ENCODE measurements at places on chromosomes 2 and 18. TPM values are rescaled to one million over a fixed set of nuclear protein-coding genes. Genes with fewer than 3 reads are reported as not detected.

Gene POTEC
- not detected for total RNA-seq

Gene SLC23A3
- 2.3 TPM for total RNA-seq

Gene IHH
- total RNA-seq: not detected

Gene RAD51AP2
- total RNA-seq: not detected

Gene COBLL1
- total RNA-seq: not detected

Gene STON1
- 2.1 TPM for total RNA-seq

Gene SCN3A
- not detected for total RNA-seq

Gene GATA6
- total RNA-seq: not detected

Gene G6PC2
- total RNA-seq: not detected

Gene TET3
- total RNA-seq: 10.1 TPM

Gene TEX44
- not detected for total RNA-seq

Gene FHOD3
- not detected for total RNA-seq

Gene RABL2A
- 14.1 TPM for total RNA-seq

DNA sequence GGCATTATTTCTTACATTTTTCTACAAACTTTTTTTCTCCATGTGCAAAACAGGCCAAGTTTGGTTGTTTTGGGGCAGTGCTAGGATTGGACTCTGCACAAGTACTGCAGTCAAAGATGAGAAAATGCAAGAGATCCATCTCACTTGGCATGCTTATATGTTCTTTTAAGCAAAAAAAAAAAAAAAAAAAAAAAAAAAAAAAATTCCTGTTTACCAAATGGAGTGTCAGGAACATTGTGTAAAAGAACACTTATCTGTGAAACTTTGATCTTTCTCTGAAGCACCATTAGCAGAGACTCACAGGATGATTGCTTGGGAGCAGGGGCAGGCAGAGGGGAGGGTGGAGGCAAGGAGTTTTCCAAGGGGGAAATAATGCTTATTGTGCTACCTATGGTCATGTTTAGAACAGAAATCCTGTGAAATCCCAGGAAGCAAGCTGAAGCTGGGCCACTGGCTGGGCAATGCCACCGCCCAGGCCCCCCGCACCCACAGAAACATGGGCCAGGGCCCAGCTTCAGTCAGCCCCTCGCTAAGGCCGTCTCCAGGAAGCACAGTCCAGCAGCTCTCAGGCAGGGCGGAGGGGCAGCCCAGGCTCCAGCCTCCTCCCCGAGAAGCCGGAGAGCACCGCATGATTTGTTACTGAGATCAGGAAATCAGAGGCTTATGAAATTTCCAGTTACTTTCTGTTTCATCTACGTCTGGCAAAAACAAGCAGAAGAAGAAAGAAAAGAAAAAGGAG, 229.4 kb downstream of the ZNF516 start:
- H3K4me1 ChIP-seq: no peaks in the 10 kb centered on the region
- DNase-seq: no peak
- H3K4me3 ChIP-seq: no peak overlapping the region

- H3K27me3 ChIP-seq: no peaks in the 10 kb centered on the region
- peak overlapping the region; percentile 71 for H3K4me3 ChIP-seq
- DNase-seq: no peak
Measured at GRCh38 chr18:2881088-2881839, 34.5 kb downstream of the EMILIN2 start.

GRCh38 chr18:70330887-70331286, 42.0 kb downstream of the SOCS6 start:
- DNase-seq: no peak
- peaks cover 1% of the 10 kb centered on the region for H3K4me1 ChIP-seq
- no peak overlapping the region for H3K27ac ChIP-seq

- peaks cover 11% of the 10 kb centered on the region for H3K4me1 ChIP-seq
- no peak overlapping the region for H3K27ac ChIP-seq
- peaks cover 56% of the 10 kb centered on the region for H3K36me3 ChIP-seq
- DNase-seq: no peak
- no peak overlapping the region for H3K4me3 ChIP-seq
Measured at GRCh38 chr18:21656402-21656801, 44.3 kb downstream of the SNRPD1 start.

DNA sequence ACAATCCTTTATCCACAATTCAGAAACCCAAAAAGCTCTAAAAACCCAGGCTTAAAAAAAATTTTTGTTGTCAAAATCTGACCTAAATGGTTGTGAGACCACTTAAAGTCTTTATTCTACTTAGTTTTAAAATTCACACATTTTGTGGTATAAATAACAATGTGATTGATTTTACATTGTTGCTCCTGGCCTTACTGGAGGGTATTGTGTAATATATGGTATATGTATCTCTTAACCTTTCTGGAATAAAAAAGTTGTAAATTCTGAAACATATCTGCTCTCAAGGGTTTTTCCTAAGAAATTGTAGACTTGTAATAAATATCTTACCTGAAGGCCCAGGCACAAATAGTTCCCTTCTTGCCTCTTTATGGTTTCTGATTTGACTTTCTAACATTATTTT, 73.3 kb upstream of the PNPT1 start:
- H3K27me3 ChIP-seq: peaks cover 4% of the 10 kb centered on the region
- no peak overlapping the region for H3K27ac ChIP-seq
- DNase-seq: no peak
- H3K36me3 ChIP-seq: no peaks in the 10 kb centered on the region
- no peak overlapping the region for H3K4me3 ChIP-seq

- no peaks in the 10 kb centered on the region for H3K4me1 ChIP-seq
- H3K4me3 ChIP-seq: no peak overlapping the region
- no peak overlapping the region for H3K27ac ChIP-seq
Measured at GRCh38 chr18:65955747-65956146, 204.9 kb downstream of the CDH7 start.

DNA sequence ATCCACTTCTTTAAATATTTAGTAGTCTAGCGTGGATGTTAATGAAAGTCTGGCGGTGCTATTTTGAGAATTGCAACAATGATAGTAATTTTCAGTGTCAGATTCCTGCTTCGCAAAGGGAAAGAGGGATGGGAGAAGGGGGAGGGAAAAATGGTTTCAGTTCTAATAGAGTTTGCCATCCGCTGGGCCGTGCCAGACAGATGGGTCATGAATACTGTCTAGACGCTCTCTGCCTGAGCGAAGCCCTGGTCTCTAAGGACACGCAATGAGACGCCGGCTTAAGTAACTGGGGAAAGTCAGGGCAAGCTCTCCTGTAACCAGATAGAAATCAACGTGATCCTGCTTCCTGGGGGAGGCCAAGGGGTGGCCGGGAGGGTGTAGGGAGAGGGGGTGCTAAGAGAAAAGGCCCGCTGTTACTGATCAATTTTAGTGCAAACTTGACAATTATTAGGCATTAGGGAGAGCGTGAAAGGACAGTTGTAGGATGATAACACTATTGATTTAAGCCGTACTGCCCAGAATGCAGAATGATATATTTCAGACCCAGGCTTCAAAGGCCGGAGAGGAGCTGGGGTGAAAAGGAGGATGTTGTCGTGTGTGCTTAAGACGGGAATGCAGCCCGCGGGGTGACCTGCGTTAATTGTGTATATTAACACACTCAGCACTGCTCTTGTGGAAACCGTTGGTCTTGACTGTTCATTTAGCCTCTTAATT, 229.2 kb downstream of the LDLRAD4 start:
- no peak overlapping the region for H3K4me3 ChIP-seq
- H3K36me3 ChIP-seq: no peaks in the 10 kb centered on the region
- no peak overlapping the region for H3K27ac ChIP-seq

DNA sequence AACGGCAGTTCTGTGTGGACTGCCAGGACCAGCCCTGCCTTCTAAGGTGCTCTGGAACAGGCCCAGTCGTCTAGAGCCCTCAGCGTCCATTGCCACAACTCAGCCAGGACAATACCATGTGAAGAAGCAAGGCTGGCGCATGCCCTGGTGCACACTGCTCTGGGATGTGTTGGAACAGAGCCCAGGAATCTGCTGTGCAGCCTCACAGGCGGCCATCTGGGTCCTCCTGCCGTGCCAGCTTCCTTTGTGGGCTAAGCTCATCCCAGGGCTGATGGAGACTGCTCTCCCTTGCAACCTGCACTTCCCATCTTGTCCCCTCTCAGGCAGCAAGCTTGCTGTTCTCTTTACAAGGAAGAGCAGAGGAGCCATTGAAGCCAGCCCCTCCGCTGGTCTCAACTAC, 246.4 kb upstream of the PXDN start:
- H3K27me3 ChIP-seq: peaks cover 11% of the 10 kb centered on the region
- no peak overlapping the region for H3K4me3 ChIP-seq
- no peak overlapping the region for H3K27ac ChIP-seq
- no peaks in the 10 kb centered on the region for H3K36me3 ChIP-seq
- H3K4me1 ChIP-seq: peaks cover 20% of the 10 kb centered on the region

DNA sequence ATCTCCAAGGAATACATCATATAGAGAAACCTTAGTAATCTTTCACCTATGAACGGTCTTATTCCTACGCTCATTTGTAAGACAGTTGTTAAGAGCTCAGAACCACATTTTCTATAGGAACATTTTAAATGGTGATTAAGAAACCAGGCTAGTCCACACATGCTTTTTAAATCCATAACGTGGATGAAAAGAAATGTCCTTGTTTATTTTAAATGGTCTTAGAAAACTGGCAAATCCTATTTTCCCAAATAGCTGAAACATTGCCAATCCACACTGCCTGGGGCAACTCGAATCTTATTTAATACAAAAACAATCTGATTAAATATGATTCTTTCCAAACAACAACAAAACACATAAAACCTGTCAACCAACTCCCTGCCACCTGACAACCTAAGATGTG, 23.7 kb downstream of the METTL8 start:
- peaks cover 8% of the 10 kb centered on the region for H3K36me3 ChIP-seq
- H3K27ac ChIP-seq: no peak overlapping the region
- DNase-seq: no peak
- H3K27me3 ChIP-seq: no peaks in the 10 kb centered on the region
- no peak overlapping the region for H3K4me3 ChIP-seq

DNA sequence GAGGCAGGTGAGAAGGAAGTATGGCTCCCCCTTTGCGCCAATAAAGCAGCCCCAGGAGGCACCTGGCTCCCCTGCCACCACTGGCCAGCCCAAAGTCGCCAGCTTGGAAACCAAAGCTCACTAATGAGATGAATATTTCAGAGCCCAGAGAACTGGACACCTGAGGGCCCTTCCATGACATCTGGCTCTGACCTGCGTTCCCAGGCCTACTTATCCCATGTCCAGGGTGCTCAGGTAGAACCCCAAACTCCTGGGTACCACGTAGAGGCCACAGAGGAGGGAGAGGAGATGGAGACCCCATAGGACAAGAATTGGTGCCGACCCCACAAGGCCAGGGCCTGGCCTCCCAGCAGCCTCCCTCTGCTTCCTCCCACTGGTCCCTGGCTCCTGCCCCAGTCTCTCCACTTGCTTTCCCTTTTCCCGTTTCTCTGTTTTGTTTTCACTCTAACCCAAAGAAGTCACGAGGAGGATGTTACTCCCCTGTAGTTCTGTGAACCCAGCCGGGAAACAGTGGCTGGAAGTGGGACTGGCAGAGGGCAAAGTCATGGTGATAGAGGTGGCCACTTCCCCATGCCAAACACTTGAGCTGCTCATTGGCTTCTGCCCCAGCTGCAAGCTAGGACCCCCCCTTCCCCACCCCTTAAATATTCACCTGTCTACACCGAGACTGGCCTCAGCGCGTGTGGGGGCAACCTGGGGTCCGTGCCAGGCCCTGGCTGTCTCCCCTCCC, 820 bp downstream of the TMBIM1 start:
- H3K27ac ChIP-seq: peak overlapping the region; percentile 95
- H3K36me3 ChIP-seq: peaks cover 22% of the 10 kb centered on the region
- DNase-seq: no peak
- no peaks in the 10 kb centered on the region for H3K27me3 ChIP-seq
- H3K4me3 ChIP-seq: peak overlapping the region; percentile 82

DNA sequence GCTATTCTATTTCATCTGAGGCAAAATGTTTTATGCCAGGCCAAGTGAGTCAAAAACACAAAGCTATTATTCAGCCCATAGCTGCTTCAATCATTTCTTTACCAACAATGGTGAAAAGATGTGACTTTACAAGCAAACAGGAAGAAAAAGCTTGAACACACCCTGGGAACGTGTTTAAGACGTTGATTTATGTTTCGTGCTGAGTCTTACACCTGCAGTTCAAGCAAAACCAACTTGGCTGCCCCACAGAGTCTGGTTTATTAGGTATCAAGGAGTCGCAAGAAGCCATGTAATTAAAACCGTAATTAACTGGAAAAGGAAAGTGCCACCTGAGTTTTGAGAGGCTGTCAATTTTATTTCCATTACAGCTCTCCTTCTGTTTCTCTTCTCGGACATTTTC, 295.5 kb downstream of the MEIS1 start:
- H3K27ac ChIP-seq: no peak overlapping the region
- no peaks in the 10 kb centered on the region for H3K4me1 ChIP-seq
- no peaks in the 10 kb centered on the region for H3K36me3 ChIP-seq

GRCh38 chr2:81835321-81836000, 1530.9 kb upstream of the LRRTM1 start:
- no peak overlapping the region for H3K27ac ChIP-seq
- H3K27me3 ChIP-seq: no peaks in the 10 kb centered on the region

DNA sequence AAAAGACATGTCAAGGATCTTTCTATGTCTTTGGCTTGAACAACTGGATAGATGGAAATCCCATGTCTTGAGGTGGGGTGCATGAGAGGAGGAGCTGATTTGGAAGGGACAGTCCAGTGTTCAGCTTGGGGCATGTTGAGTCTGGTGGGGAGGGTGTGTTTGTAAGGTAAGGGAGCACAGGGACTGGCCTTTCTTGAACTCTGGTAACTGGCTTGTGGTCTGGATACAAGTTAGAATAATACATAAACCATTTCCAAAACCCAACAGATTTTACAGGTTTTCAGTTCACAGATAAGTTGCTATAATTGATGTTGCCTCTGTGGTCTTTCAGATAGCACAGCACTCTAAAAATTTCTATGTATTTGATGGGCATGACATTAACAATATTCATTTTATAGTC, 24.2 kb downstream of the RHBDD1 start:
- no peaks in the 10 kb centered on the region for H3K4me1 ChIP-seq
- peaks cover 12% of the 10 kb centered on the region for H3K36me3 ChIP-seq
- H3K4me3 ChIP-seq: no peak overlapping the region
- DNase-seq: no peak
- no peaks in the 10 kb centered on the region for H3K27me3 ChIP-seq

- DNase-seq: no peak
- H3K27me3 ChIP-seq: peaks cover 34% of the 10 kb centered on the region
- no peak overlapping the region for H3K27ac ChIP-seq
- H3K36me3 ChIP-seq: no peaks in the 10 kb centered on the region
Measured at GRCh38 chr2:173667014-173667413, 298.2 kb downstream of the SP3 start.

DNA sequence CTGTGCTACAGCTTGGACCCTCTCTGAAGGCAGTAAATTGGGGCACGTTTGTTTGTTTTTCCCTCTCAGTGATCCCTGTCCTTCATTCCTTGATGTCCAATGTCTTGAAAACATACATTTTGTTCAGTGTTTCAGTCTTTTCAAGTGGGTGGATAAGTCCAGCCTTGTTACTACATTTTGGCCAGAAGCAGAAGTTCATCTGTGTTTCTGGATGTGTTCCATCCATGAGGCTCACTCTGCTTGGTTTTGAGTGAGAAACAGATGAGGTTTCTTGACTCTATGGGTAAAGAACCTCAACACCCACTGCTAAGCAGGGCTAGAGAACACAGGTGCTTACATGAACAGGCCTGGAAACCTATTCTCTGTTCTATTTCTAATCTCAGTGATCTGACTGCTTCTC, 74.5 kb upstream of the RFX8 start:
- no peaks in the 10 kb centered on the region for H3K27me3 ChIP-seq
- H3K4me1 ChIP-seq: peaks cover 17% of the 10 kb centered on the region
- no peak for DNase-seq
- no peak overlapping the region for H3K4me3 ChIP-seq
- H3K27ac ChIP-seq: no peak overlapping the region

Data from activated CD4-positive, alpha-beta memory T cell treated with anti-CD3 and anti-CD28 coated beads, Interleukin-2, amount 10 ng/mL, durations not matched to agents 7 days and 5 days (primary cell).